ENCODE measurements at places on chromosomes 2 and 18. TPM values are rescaled to one million over a fixed set of nuclear protein-coding genes. Genes with fewer than 3 reads are reported as not detected.

FAM110C gene
- 24.6 TPM for total RNA-seq

NYAP2 gene
- 0.05 TPM for total RNA-seq

SEMA4F gene
- total RNA-seq: 5.5 TPM

PPP1R1C gene
- total RNA-seq: not detected

ST8SIA3 gene
- 0.05 TPM for total RNA-seq

CDH7 gene
- 0.15 TPM for total RNA-seq

FAM124B gene
- 0.37 TPM for total RNA-seq

INHBB gene
- total RNA-seq: 3.1 TPM

FBXO15 gene
- total RNA-seq: not detected

CYTIP gene
- total RNA-seq: 5.9 TPM

VWA3B gene
- 1.8 TPM for total RNA-seq

GALR1 gene
- total RNA-seq: 0.16 TPM

BCL2 gene
- total RNA-seq: 16.4 TPM

CD28 gene
- total RNA-seq: 1.9 TPM

SLC14A1 gene
- total RNA-seq: 0.32 TPM

GPR39 gene
- 12.3 TPM for total RNA-seq

KIAA2012 gene
- total RNA-seq: not detected

SKA1 gene
- total RNA-seq: 21.3 TPM

DLGAP1 gene
- 0.50 TPM for total RNA-seq

DPYSL5 gene
- total RNA-seq: 0.35 TPM

GPR35 gene
- total RNA-seq: 92.2 TPM

PRKAG3 gene
- total RNA-seq: not detected

CCDC74B gene
- total RNA-seq: 0.64 TPM

ITGB6 gene
- total RNA-seq: 13.2 TPM

YIPF4 gene
- total RNA-seq: 82.8 TPM

ASB18 gene
- not detected for total RNA-seq

DYNAP gene
- not detected for total RNA-seq

LYG2 gene
- not detected for total RNA-seq

ERBB4 gene
- 0.07 TPM for total RNA-seq

DYSF gene
- 2.4 TPM for total RNA-seq

XRCC5 gene
- total RNA-seq: 205 TPM
